ENCODE measurements at places on chromosomes 7 and 10. TPM values are rescaled to one million over a fixed set of nuclear protein-coding genes. Genes with fewer than 3 reads are reported as not detected.

The TIAL1 gene
- total RNA-seq: 29.4 TPM

The FLNC gene
- total RNA-seq: 462 TPM

The NSUN6 gene
- total RNA-seq: 13.5 TPM

The EBF3 gene
- total RNA-seq: 16.5 TPM

The TSPAN12 gene
- total RNA-seq: 0.73 TPM

The SUFU gene
- total RNA-seq: 7.4 TPM

The PLEKHS1 gene
- total RNA-seq: under 0.01 TPM

The MINPP1 gene
- 52.4 TPM for total RNA-seq

The SRRM3 gene
- 2.8 TPM for total RNA-seq

The MEOX2 gene
- 0.83 TPM for total RNA-seq

The CHST3 gene
- total RNA-seq: 15.4 TPM

The CACNB2 gene
- total RNA-seq: 1.2 TPM

The C7orf57 gene
- total RNA-seq: not detected

The SPDYE5 gene
- total RNA-seq: not detected

The CYP3A4 gene
- total RNA-seq: not detected

The RNF133 gene
- total RNA-seq: 0.73 TPM

The PTF1A gene
- total RNA-seq: not detected

The NEUROD6 gene
- not detected for total RNA-seq

The CCDC186 gene
- total RNA-seq: 11.6 TPM

The HPSE2 gene
- total RNA-seq: not detected

The MOGAT3 gene
- not detected for total RNA-seq

Data from smooth muscle cell of trachea (primary cell).